ENCODE measurements at places on chromosomes 3 and 15.

GRCh38 chr15:75203017-75203907 is 1.6 kb downstream of the C15orf39 start:
- DNase-seq, result no peak

DNA sequence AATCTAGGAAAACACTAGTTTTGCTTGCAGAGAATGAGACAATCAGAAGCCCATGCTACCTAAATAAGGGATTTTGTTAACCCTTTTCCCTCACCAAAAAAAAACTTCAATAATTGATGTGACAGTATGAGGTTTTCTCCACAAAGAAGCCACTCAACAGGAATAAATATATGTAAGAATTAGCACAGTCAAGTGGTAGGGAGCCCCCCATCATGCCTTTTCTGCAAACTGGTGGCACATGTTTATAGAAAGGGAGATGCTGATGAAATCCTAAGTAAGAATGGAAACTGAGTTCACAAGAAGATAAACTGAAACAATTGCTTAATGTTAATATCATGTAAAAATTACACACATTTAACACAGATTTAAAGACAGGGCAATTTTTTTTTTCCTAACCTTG is 51.0 kb downstream of the PHC3 start:
- DNase-seq, result no peak

- no peak for DNase-seq
These were observed 128.2 kb downstream of the UBE2E2 start for GRCh38 chr3:23331141-23331935.

- no peak for DNase-seq
These were observed 415.8 kb upstream of the GOLIM4 start for GRCh38 chr3:168511428-168512014.

DNA sequence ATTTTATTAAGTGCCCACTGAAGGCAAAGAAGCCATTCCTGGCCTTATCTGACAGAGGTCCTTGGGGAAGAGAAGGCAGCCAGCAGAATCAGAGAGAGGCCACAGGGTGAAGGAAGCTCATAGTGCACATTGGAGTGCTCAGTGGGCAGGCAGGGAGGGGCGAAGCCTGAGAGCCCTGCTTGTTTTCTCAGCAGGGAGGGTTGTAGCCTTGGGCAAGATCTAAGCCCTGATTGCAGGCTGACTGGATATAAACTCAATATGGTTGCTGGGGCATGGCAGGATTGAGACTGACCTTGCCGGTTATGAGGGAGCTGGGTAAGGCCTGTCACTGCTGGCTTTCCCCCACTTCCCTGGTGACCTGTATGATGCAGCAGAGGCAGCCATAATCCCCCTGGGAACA is 7.5 kb upstream of the IGSF11 start:
- DNase-seq, result no peak

GRCh38 chr3:122094125-122094524 is 39.0 kb downstream of the CD86 start:
- DNase-seq, result no peak

GRCh38 chr3:186259612-186260383 is 102.2 kb downstream of the DGKG start:
- peak; percentile 17 for DNase-seq

- peak; percentile 44 for DNase-seq
These were observed 68.7 kb upstream of the BLM start for GRCh38 chr15:90648137-90649070.

DNA sequence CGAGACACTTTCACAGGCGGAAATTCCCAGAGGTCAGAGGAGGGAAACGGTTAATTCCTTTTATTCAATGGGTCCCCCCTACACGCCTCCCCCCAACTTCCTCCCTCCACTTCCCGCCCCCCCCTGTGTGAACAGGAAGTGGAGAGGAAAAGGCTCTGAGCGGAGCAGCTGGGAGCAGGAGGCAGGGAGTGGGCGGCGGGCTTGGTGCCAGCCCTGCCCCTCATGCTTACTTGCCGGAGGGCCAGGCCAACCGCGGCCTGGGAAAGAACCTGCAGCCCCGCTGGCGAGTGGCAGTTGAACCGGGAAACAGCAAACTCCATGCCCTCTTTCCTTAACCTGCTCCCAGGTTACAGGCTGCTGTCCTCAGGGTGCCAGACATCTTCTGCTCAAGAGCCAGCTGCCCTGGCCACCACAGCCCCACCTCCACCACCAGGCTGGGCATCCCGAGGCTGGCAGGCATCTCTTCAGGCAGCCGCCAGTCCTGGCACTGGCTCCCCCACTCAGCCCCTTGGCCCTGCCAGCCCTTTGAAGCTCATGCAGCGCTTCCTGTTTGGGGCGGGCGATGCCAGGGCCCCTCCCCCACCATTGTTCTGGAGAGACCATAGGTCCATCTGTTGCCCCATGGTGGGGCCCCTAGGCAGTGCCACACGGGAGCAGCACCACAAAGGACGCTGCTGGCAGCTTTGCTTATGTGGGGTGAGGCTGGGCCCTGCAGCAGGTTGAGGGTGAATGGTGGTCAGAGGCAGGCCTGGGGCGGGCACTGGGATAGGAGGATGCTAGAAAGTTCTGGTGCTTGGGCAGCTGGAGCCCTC is 12.9 kb downstream of the VPS18 start:
- no peak for DNase-seq

DNA sequence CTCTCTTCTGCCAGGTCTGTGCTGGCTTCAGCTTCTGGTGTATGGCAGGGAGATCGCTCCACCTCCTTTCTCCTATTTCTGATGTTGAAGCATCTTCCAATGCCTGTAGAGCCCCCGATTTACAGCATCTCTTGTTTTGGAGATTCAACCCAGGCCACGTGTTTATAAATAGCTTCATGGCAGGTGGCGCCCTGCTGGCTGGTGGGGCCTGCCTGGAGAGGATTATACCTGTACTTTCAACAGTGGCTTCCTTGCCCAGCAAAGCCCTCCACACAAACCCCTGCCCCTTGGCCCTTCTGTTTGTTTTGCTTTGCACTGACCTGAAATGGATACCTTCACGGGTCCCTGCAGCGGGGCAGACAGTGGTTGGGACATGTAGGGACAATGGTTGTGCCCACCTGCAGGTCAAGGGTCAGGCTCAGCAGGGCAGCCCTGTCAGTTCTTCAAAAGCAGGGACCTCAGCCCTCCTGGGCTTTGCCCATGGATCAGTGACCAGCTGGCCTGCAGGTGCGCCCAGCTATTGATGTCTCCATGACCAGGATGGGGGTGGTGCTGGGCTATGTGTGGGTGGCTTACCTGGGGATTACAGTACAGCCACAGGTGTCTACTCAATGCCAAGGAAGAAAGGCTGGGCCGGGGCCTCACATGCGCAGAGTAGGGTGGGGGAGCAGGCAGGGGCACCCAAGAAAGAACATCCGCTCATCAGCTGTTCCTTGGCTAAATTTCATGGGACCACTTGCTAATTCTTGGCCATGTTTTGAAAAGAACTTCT is 112.7 kb upstream of the PRR23C start:
- DNase-seq, result no peak

DNA sequence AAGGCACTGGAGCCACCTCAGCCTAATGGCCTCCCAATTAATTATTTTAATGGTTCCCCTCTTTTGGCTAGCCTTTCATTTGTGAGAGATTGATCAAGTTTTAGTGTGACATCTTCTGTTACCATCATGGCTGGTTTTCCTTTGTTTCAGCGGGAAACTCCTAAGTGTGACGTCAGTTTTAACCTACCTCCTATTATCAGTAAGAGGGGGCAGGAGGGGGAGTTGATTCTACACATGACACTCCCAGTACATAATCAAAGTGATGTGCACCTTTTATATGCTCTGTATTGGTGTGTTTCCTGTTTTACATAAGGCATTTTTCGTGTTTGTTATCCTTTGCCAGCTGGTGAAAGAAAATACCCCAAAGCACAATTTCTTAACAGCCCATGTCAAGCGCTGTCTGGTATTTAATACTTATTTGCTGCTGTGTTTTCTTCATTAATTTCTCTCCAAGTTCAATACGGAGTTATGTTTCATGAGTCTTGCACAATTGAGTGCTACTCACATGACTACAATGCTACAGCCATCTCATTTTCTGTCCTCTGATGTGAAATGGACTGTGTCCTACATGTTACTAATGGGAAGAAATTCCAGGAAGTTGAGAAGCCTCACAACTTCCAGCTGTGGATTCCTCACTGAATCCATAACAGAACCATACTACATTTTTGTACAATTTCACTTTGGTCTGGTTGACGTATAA is 52.2 kb upstream of the POLR2M start:
- no peak for DNase-seq

- no peak for DNase-seq
These were observed 16.9 kb downstream of the CSPG4 start for GRCh38 chr15:75695634-75696310.

- no peak for DNase-seq
These were observed 28.0 kb upstream of the PLA2G4E start for GRCh38 chr15:42048821-42049200.

DNA sequence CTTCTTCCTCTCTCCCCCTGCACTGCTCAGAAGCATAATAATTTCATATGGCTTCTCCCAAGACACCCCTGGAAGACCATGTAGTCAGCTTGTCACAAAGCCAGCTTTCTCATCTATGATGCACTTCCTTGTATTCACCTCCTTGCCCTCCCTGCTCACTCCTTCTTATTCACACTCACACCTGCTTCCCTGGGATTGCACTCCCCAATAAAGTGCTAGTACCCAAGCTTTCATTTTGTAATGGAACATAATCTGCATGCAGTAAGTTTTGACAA is 76.9 kb upstream of the FRMD4B start:
- no peak for DNase-seq

- peak; percentile 71 for DNase-seq
These were observed 258.9 kb downstream of the PDZRN3 start for GRCh38 chr3:73365756-73366397.

DNA sequence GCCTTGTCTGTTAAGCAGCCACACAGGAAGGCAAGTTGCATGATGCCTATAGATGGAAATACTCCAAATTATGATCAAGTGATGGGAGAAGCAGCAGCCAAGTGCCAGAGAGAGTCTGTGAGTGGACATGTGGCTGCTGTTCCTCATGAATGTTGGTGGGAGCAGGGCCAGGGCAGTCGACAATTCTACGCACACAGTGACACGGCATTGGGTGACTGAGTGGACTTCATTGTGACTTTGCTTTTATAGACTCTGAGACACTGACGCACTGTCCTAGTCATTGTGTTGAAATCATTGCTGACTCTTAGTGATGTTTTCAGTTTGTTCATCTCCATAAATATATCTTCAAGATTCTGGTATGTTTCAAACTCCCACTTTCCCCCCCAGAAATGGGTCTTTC is 246.3 kb upstream of the SEMA6D start:
- no peak for DNase-seq

DNA sequence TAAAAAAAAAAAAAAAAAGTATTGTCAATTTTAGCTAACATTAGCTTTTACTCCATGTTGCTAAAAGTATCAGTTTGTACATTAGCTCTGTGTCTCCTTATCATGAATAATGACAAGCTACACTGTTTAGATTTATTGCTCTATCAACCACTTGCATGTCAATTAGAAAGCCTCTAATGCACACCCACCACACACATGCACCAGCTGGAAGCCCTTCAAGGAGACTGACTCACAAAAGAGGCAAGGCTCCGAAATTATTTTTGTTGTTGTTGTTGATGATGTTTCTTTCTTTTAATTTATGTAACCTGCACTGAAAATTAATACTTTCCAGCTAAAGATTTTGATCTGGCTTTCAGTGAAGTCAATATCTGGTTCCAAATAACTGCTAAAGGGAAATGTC is 71.5 kb downstream of the ETFA start:
- DNase-seq, result no peak

- no peak for DNase-seq
These were observed 143.9 kb downstream of the GABRB3 start for GRCh38 chr15:26628879-26629529.

- DNase-seq, result no peak
These were observed 140.6 kb downstream of the RBPMS2 start for GRCh38 chr15:64634576-64635498.

- DNase-seq, result no peak
These were observed 74.1 kb upstream of the GOLGA8B start for GRCh38 chr15:34657469-34658127.

GRCh38 chr3:66478960-66479359 is 21.9 kb downstream of the LRIG1 start:
- no peak for DNase-seq

DNA sequence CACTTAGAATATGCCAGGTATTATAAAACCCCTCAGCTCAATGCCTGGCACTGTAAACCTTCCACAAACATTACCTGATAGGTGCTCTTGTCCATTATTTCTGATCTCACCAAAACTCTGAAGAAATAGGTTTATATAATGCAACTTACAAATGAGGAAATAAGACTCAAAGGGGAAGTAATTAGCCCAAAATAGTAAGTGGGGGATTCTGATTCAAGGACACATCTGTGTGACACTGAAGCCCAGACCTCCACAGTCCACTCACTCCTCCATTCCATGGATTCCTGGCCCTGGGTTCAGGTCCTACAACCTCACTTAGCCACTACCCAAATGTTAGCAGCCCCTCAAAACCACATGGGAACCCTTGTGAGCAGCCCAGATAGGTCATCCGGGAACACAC is 49.9 kb downstream of the TRANK1 start:
- no peak for DNase-seq

- DNase-seq, result no peak
These were observed 260.7 kb downstream of the OPA1 start for GRCh38 chr3:193853511-193854219.

GRCh38 chr15:88301311-88301710 is 44.8 kb upstream of the NTRK3 start:
- DNase-seq, result no peak

DNA sequence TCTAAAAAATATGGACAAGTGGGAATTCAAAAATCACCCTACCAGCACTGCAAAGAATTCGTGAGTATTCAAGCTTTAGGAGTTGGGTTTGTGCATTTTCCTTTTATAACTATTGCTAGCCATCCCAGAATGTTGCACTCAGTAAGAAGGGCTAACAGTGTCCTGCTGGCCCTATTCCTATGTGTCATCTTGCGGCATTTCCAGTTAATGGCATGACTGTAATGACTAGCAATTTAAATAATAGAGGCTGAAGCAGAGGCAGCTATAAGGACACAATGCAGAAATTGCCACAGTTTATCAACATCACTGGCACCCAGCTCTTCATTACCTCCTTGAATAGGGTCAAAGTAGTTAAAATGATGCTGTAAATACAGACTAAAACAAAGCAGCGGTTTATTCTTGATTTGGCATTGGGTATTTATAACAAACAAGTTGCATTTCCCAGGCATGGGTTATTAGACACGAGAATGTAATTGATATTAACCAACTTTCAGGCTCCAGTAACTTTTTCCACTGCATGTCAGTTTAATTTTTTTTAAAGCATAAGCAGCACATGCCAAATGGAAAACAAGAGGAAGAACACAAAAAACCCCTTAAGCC is 177.6 kb downstream of the FHIT start:
- DNase-seq, result no peak

DNA sequence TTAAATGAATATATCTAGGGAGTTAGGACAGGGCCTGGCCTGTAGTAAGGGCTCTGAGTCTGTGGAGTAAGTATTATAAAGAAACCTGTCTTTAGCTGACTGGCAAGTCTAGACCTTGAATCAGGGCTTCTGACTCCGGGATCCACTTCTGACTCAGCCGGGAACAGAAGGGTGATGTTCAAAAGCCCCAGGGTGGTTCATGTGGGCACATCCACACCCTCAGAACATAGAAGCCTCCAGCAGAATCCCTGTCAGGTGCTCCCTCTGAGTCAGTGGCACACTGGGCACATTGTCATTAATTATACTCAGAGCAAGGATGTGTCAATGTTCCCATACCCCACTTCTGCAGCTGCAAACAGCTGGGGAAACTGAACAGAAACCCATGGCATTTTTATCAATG is 26.7 kb upstream of the SNRK start:
- peak; percentile 4 for DNase-seq
